ENCODE measurements at places on chromosomes 1 and 21.

DNA sequence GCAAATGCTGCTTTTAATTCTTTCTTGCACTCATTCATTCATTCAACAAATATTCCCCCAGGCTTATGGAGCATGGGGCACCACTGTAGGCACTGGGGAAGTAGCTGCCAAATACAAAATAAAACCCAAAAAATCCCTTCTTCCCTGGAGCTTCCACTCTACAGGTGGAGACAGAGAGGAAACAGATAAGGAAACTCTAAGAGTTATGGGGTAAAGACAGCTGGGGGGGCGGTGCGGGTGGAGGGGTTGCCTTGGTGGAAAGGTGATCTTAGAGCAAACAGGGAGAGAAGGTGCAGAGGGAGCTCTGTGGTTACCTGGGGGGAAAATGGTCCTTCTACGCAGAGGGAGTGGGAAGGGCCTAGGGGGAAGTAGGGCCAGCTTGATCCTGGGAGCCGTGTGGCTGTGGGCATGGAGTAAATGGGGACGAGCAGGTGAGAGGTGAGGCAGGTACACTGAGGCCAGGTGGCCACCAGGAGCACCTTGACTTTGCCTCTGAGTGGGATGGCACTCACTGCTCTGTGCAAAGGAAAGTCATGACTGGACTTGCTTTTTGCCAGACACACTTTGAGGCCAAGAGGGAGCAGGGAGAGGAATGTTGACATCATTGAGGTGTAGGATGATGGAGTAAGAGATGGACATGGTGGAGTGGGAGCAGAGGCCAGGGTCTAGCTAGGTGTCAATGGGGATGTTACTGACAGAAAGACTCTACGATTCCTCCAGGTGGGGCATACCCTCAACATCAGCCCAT is 152.0 kb downstream of the ETS2 start:
- DNase-seq, result no peak

DNA sequence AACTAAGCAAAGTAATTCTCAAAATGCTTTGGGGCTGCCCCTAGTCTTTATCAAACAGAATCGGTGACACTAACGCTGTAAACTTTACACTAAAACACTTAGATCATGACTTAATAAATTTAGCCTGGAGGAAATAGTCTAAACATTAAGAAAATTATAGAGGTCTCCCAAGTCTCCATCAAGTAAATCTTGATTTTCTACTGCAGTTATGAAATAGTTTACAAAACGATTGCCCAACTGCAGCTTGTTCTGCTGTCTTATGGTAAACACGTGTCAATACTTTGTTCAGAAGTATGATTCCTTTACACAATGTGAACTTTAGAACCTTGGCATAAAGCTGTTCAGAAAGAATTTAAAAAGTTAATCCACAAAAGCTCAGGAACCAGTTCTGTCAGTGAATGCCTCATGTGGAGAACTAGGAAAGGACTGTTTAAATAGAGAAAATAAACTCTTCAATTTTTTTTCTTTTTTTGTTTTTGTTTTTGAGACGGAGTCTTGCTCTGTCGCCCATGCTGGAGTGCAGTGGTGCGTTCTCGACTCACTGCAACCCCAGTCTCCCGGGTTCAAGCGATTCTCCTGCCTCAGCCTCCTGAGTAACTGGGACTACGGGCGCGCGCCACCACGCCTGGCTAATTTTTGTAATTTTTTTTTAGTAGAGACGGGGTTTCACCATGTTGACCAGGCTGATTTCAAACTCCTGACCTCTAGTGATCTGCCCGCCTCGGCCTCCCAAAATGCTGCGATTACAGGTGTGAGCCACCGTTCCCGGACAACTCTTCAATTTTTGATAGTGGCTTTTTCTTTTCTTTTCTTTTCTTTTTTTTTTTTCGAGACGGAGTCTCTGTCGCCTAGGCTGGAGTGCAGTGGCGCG is 1.6 kb downstream of the DDI2 start:
- DNase-seq, result no peak

GRCh38 chr1:2571348-2571747 is 15.2 kb downstream of the TNFRSF14 start:
- no peak for DNase-seq

- no peak for DNase-seq
Measured at GRCh38 chr1:147334292-147334691, 91.8 kb downstream of the CHD1L start.

DNA sequence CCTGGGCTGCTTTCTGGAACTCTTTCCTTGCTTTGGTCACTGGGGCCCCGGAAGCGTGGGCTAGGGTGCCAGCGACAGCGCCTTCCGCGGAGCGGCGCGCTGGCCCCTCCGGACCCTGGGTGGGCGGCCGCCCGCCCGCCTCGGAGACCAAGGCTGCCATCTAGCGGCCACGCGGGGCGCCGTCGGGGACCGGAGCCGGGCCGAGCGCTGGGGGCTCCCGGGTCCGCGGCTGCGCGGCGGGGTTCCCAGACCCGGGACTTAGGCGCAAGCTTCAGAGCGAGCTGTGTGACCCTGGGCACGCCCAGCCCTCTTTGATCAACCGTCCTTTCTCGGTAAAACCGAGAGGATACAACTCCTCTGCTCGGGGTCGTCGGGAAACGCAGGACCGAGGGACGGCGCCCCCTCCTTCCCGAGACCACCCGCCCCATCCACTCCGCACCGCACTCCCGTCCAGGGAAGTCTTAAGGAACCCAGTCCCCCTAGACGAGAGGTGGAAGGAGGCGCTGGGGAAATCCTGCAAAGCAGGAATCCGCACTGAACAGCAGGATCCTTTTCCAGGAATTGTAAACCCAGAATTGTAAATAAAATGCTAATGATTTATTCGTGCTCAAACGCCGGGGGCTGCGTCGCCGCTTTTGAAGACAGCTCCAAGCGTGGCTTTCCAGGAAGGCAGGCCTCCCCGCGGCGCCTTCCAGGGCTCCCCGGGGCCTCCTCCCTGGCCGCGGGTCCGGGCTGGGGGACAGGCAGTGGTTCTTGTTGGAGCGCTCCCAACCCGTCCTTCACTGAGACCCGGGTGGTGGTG is 41.2 kb downstream of the RRAGC start:
- no peak for DNase-seq

GRCh38 chr1:150366416-150367296 is 2.7 kb downstream of the RPRD2 start:
- DNase-seq, result no peak

GRCh38 chr1:223140611-223141405 is 2.2 kb downstream of the TLR5 start:
- DNase-seq, result no peak

DNA sequence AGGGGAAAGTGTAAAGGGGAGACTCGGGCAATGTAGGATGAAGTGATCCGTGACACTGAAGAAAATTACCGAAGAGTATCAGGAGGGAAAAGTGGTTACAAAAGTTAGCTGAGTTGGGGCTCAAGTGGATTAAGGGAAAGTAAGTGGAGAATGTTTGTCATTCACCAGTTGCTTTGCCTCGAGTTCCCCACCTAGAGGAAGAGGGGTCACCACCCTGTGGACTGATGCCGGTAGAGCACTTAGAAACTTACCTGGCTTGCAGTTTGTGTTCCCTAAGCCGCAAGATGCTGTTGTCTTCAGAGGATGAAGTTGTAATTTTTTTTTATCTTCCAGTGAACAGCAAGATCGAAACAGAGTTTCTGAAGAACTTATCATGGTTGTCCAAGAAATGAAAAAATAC is 1.0 kb downstream of the PER3 start:
- DNase-seq, result no peak

DNA sequence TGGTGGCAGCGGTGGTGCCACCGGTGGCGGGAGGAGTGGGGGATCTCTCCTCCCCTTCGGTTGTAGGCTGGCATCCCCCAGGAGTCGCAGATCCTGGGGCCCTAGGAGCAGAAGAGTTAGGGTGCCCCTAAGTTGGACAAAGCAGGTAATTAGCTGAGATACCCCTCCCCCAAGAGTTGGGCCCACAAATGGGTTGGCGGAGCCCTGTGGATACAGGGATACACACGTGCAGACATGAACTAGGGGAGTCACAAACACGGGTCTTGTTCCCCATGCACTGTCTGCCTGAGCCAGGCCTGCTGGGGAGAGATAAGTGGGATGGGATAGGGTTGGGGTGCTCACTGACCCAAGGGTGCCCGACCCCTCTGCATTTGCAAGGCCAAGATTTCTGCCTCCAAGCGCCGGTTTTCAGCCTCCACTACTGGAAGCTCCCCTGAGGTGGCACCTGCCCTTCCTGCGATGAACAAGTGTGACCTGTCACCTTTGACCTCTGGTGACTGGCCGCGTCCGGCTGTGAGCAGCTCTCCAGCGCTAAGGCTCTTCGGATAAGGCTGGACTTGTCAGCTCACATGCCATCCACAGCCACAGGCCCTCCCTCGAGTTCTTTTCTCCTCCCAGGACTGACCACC is 1.8 kb downstream of the CCDC17 start:
- no peak for DNase-seq

- peak; percentile 8 for DNase-seq
Measured at GRCh38 chr1:202860744-202861419, 28.1 kb downstream of the RABIF start.

GRCh38 chr1:235077571-235078479 is 50.8 kb downstream of the TOMM20 start:
- peak; percentile 31 for DNase-seq

DNA sequence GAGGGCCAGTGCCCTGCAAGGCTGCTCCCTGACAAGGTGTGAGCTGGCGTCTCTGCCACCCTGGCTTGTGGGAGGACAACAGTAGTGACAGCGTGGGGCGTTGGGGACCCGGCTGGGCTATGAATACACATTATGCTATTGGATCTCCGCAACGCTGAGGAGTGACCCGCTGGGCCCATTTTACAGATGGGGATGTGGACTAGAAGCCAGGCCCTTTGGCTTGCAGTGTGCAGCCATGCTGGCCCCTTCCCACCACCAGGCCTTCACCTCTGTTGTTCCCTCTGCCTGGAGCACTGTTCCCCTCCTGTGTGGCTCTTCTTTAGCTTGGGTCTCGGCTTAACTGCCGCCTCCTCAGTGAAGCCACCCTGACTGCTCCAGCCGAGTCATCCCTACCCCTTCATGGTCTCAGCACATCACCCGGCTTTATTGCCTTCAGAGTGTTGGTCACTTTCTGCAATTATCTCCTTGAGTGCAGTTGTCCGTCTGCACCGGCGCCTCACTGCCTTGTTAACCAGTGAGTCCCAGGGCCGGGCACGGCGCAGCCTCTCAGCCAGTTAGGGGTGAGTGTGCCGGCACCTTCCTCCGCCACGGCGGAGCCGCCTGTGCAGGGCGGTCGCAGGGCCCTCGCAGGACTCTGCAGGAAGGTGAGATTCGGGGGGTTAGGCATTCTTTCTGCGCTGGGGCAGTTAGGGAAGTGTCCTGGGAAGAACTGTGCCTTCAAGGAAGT is 84.4 kb upstream of the ACTL8 start:
- DNase-seq, result no peak

DNA sequence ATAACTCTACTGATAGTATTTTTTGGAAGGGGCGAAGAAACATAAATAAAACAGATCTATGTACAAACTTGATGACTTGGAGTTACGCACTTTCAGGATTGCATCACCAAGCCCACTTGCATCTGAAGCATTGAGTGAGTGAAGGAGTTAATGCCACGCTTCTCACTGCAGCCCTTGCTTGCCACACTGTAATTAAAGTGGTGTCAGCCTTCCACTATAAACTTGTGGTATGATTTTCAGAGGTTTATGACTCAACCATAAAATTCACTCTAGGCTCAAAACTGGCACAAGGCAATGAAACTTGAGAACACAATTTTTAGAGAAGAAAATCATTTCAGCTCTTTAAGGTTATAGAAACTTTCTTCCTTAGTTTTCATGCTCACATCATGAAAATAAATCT is 93.9 kb upstream of the PRMT6 start:
- no peak for DNase-seq

GRCh38 chr1:92210701-92211100 is 7.0 kb upstream of the C1orf146 start:
- DNase-seq, result peak; percentile 56

- no peak for DNase-seq
Measured at GRCh38 chr1:174788981-174789380, 210.8 kb upstream of the CACYBP start.

- no peak for DNase-seq
Measured at GRCh38 chr1:235278233-235278914, 49.6 kb downstream of the ARID4B start.

DNA sequence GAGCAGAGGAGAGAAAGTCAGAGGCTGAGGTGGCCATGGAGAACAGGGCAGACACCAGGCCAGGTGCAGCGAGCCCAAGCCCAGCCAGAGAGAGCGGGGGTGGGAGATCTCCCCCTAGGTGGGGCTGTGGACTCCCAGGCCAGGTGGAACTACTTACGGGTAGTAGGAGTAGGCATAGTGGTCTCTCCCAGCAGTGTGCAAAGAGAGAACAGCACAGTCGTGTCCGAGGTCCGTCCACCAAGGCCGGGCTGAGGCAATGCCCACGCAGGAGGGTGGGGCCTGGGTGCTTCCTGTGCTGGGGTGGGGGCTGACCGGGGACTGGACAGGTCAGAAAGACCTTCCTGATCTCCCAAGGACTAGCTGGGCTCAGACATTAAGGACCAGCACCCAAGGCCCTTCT is 263.7 kb downstream of the PTPRU start:
- no peak for DNase-seq

DNA sequence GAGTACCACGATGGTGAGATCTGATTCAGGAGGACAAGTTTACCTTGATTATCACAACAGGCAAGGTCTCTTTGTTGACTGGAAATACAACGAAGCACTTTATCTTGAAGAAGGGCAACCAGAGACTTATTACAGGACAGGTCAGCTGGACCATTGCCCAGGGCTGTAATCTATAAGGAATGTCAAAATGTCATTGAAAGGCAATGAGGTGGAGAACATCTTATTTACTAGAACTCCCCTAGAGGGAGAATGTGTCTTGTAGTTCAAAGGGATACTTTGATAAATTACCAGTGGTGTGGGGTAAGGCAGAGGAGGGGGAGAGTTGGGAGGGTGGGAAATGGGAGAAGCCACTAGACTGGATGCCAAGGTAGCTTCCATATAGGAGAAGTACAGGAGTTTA is 212.3 kb downstream of the NCAM2 start:
- no peak for DNase-seq

GRCh38 chr21:25842925-25843324 is 108.2 kb downstream of the GABPA start:
- no peak for DNase-seq

DNA sequence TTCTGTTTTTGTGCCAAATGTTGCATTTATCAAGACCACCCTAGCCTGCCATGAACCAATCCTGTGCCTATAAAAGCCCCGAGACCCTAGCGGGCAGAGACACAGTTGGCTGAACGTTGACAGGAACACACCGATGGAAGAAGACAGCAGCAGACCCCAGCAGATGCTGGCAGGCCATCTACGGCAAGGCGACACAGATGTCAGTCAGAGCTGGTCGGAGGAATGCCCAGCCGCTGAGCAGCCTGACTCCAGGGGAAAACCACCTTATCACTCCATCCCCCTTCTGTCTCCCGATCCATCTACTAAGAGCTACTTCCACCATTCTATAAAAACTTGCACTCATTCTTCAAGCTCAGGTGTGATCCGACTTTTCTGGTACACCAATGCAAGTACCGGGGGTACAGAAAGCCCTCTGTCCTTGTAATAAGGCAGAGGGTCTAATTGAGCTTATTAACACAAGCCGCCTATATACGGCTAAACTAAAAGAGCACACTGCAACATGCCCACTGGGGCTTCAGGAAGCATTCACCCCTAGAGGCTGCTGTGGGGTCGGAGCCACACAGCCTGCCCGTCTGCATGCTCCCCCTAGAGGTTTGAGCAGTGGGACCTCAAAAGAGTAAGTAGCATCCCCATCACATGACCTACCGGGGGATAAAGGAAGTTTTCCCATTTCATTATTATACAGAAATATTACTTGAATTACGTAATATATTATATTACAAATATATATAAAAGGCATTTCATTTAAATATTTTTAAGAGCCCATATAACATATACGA is 1156.3 kb upstream of the B3GALT2 start:
- no peak for DNase-seq

GRCh38 chr1:76862447-76862846 is 4.8 kb upstream of the ST6GALNAC5 start:
- DNase-seq, result no peak
